ENCODE measurements at places on chromosomes 4 and X.

DNA sequence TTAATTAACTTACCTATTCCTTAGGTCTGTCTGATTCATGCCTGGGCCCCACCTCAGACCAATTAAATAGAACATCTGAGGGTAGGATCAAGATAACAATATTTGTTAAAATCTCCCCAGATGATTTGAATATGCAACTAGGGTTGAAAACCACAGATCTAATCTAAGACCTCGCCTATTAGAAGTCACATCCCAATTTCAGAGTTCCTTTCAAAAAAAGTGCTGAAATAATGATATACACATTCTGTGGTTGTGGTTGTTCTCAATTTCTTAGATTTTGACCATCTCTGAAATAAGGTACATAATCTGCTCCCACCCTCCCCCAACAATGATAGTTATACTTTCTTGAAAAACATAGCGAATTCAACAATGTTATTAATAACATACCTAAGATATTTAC is 27.7 kb downstream of the NIPAL1 start:
- no peak for DNase-seq

GRCh38 chr4:31877429-31877828 is 1157.3 kb downstream of the PCDH7 start:
- DNase-seq, result no peak

DNA sequence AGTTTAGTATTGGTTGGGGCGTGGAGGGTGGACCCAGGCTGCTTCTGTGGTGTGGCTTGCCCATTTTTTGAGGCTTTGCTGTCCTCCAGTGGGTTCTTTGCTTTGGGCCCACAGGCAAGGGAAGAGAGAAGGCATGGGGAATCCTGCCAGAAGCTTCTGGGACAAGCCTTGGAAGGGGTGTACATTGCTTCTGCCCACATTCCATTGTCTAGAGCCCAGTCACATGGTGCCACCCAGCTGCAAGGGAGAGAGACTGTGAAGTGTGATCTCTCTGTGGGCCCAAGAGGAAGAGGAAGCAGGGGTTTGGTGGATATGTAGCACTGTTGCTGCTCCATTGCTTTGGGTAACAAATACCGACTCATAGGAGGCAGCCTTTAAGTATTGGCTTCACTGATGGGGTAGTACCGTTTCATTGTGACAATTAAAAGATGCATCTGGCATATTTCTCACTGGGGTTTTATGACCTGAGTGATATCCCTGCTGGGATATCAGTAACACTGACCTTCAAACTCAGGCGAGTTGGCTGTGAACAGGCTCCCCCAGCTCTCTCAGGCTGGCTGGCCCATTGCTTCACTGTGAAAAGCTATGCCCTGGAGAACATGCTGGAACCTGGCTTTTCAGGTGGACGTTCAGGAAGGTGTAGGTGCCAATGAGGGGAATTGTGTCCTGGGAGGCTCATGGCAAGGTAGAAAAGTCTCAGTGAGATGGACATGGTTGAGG is 85.9 kb downstream of the CLDN34 start:
- no peak for DNase-seq

DNA sequence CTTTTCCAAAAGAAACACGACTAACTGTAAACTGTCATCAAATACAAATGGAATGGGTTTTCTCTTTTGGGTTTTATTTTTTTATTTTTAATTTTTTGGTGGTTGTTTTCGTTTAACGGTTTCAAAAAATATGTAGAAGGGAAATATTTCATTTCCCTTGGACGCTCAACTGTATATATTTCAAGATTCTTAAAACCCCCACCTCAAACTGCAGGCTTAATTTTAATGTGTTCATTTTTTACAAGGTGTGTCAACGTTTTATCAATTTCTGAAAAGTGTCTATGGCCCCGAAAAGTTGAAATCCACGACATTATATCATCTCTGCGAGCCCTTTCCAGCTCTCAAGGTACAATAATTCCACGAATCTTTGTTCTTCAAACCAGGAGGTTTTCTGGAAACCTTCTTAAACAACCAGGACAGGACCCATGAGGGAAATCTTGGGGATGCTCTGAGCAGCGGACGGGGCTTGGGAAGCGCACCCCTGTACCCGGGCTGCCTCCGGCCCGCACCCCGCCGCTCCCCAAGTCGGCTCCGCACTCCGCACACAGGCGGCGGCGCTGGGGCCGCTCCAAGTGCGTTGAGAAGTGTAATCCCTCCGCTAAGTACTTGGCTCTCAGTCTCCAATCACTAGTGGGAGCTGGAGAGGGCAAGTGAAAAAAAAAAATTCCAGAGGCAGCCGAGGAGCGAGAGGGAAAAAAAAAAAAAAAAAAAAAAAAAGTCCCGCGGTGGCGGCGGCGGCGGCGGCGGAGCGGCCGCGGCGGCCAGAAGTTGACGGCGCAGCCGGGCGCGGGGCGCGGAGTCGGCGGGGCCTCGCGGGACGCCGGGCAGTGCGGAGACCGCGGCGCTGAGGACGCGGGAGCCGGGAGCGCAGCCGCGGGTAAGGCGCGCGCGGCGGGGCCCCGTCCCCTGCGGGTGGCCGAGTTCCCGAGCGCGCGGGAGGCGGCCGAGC is at the start of gene BMPR1B:
Gene BMPR1B, plus strand, starts transcription at position 764 of the 949 bp plus-strand sequence. CDS start 346,470 bp downstream, outside the sequence.
- DNase-seq, result peak; percentile 30

GRCh38 chr4:32988165-32988811 is 2268.1 kb downstream of the PCDH7 start:
- no peak for DNase-seq

DNA sequence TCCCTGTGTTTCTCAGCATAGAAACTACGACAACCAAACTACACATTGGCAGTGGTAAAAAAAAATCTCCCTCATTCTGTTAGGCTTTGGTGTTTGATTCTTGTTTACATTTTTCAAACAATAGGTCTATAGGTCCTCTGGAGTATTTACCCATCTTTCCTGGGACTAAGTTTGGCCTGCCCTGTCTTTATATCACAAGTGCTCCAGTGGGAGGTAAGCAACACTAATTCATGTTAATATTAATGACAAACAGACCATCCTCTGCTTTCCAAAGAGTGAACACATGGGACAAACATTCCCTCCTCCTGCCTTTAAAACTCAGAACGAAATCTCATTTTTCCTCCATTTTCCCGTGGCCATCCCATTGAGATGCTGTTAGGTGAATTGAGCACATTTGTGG is 514.1 kb upstream of the INTU start:
- no peak for DNase-seq

DNA sequence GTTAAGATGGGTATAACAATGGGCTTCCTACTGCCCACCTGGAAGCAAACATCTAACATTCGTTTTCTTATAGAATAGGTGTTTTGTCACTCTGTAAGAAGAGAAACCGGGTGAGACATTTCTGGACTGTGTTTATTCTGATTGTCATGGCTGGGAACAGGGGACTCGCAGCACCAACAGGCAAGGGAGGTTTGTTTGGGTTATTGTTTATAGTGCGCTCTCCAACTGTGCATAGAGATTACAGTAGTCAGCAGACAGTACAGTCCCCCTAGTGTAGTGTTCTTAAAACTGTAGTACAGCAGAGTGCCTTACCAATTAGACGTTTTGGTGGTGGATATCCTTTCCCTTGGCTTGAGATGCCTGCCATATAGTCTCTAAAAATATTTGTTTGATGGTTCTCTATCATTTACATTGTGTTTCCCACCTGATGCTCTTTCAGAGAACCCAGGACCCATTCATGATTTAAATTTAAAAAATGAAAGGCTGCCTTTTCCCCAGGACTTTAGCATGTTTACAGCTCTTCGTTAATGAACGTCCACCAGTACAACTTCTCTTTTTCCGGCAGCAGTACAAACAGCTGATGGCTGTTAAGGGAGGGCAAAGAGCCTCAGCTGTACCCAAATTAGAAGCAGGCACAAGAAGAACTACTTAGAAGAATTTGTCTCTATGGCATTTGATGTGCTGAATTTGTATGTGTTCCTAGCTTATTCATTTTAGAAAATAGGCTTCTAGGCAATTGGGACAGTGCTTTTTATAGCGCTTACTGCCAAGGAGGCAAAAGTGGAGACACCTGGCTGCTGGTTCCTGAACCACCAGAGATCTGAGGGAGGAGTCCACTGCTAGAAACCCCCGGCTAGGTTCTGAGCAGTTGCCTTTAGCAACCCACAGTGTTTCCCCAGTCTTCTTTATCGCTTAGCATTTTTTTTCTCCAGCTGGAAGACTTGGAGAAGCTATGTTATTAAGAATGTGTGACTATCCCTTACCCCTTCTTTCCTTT is 1.0 kb upstream of the RNF150 start:
- no peak for DNase-seq

GRCh38 chr4:169174247-169174646 is 96.5 kb downstream of the SH3RF1 start:
- no peak for DNase-seq

GRCh38 chr4:97819294-97819693 is 324.0 kb downstream of the STPG2 start:
- no peak for DNase-seq

All from H9 (cell line).